Cardiac septum (tissue), 1 donor: ENCODE measurements at places on chromosomes 6 and 20. TPM values are rescaled to one million over a fixed set of nuclear protein-coding genes. Genes with fewer than 3 reads are reported as not detected.

- no peak for DNase-seq
Measured at GRCh38 chr20:33858666-33859065, 47.5 kb downstream of the CHMP4B start.

GRCh38 chr6:67231092-67231491 lies 1404.0 kb upstream of the ADGRB3 start:
- DNase-seq: no peak

The LKAAEAR1 gene
- total RNA-seq: not detected

The ARMC12 gene
- 0.22 TPM for total RNA-seq
